ENCODE measurements at places on chromosomes 6 and 20.

DNA sequence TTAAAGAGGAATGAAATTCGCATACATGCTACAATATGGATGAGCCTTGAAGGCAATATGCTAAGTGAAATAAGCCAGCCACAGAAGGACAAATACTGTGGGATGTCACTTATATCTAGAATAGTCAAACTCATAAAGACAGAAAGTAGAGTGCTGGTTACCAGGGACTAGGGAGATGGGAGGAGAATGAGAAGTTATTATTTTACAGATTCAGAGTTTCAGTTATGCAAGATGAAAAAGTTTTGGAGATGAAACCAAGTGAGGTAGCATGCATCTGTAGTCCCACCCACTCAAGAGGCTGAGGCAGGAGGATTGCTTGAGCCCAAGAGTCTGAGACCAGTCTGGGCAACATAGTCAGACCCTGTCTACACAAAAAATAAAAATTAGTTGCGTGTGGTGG is 82.5 kb upstream of the ARID1B start:
- no peak for DNase-seq

- no peak for DNase-seq
These were observed 10.6 kb downstream of the PKHD1 start for GRCh38 chr6:52076791-52077179.

- DNase-seq, result no peak
These were observed 738.8 kb downstream of the HDGFL1 start for GRCh38 chr6:23308166-23308565.

DNA sequence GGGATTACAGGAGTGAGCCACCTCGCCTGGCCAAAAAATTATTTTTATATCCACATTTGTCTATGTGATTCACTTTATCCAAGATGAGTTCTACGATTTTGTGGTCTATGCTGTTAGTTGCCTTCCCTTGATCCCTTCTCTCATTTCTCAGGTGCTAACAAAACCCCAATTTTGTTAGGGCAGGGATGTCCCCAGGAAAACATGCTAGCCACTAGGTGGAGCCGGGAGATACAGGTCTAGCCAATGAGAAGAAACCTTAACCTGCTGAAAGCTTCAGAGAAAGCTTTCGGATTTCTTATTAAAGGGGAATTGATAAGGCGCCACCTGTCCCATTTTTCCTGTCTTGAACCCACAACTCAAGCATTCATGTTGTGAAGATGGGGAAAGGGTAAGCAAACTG is 167.4 kb upstream of the OLIG3 start:
- peak; percentile 57 for DNase-seq

DNA sequence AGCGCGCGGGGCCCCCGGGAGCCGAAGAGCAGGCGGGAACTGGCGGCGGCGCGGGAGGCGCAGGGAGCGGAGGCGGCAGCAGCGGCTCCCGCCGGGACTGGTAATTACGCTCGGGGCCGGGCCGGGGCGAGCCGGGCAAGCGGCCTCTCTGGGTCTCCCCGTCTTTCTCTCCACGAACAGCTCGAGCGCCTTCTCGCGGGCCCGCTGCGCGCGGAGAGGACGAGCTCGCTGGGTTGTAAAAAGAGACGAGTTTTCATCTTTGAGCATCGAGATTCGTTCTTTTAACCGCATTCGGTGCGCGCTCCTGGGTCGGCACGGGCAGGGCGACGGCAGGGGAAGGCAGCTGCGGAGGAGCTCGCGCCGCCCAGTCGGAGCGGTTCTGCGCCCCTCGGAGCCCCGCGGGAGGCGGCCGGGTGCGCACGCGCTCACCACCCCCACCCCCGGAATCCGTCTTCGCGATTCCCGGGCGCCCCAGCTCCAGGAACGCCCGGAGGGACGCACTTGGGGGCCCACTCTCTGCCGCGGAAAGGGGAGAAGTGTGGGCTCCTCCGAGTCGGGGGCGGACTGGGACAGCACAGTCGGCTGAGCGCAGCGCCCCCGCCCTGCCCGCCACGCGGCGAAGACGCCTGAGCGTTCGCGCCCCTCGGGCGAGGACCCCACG is 38.0 kb downstream of the YTHDF1 start:
- peak; percentile 14 for DNase-seq
